ENCODE measurements at places on chromosomes 3 and 15. TPM values are rescaled to one million over a fixed set of nuclear protein-coding genes. Genes with fewer than 3 reads are reported as not detected.

Gene MYRIP
- not detected for total RNA-seq

Gene ROPN1
- not detected for total RNA-seq

Gene CLEC3B
- total RNA-seq = not detected

Gene PLSCR5
- total RNA-seq = not detected

Gene RTP4
- total RNA-seq = not detected

Gene RASL12
- 0.11 TPM for total RNA-seq

Gene CYP1A1
- total RNA-seq = 1.6 TPM

Gene PIGX
- 29.1 TPM for total RNA-seq

Gene TRIM59
- 10.0 TPM for total RNA-seq

Gene CPN2
- not detected for total RNA-seq

Gene PDCD6IP
- total RNA-seq = 160 TPM

Gene ESYT3
- total RNA-seq = 1.2 TPM

Gene LRRIQ4
- total RNA-seq = not detected

Gene MEIS2
- 8.6 TPM for total RNA-seq

Gene HTR3E
- total RNA-seq = not detected

Gene KIF15
- 8.1 TPM for total RNA-seq

Gene AMIGO3
- 0.17 TPM for total RNA-seq

Gene SMCO1
- total RNA-seq = not detected

Gene PIAS1
- total RNA-seq = 22.5 TPM

Gene CLRN1
- total RNA-seq = not detected

Gene MYO5C
- total RNA-seq = 5.2 TPM

Gene VPS33B
- 12.3 TPM for total RNA-seq

Gene NCEH1
- total RNA-seq = 29.6 TPM

Gene GP9
- not detected for total RNA-seq

Gene TRAIP
- 13.7 TPM for total RNA-seq

Gene CCK
- 2.7 TPM for total RNA-seq

Gene ADAMTS9
- total RNA-seq = 0.49 TPM

All from A549 treated with Mapracorat at 1 μM for 4 hours (cell line).